ENCODE measurements at places on chromosomes 16 and 17.

DNA sequence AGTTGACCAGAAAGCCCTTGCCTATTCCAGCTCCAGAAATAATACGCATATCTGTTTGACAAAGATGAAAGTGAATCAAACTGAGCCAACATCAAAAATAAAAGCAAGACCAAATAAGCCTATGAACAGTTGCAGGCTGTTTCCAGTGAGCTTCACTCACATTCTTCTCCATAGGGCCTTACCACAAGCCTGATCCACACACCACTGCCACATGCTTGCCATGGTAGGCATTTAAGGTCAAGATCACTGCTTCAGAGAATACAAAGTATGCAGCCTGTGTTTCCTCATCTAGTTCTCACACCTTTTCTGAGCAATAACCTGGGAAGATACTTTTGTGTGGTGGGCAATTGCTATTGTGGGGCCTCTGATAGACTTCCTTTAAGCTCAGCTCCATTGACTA, 1060.2 kb downstream of the CDH11 start:
- no peak for DNase-seq

GRCh38 chr17:78883089-78883532, 19.9 kb downstream of the CEP295NL start:
- DNase-seq = peak; percentile 84

GRCh38 chr16:26139091-26139490, 447.3 kb downstream of the HS3ST4 start:
- no peak for DNase-seq

DNA sequence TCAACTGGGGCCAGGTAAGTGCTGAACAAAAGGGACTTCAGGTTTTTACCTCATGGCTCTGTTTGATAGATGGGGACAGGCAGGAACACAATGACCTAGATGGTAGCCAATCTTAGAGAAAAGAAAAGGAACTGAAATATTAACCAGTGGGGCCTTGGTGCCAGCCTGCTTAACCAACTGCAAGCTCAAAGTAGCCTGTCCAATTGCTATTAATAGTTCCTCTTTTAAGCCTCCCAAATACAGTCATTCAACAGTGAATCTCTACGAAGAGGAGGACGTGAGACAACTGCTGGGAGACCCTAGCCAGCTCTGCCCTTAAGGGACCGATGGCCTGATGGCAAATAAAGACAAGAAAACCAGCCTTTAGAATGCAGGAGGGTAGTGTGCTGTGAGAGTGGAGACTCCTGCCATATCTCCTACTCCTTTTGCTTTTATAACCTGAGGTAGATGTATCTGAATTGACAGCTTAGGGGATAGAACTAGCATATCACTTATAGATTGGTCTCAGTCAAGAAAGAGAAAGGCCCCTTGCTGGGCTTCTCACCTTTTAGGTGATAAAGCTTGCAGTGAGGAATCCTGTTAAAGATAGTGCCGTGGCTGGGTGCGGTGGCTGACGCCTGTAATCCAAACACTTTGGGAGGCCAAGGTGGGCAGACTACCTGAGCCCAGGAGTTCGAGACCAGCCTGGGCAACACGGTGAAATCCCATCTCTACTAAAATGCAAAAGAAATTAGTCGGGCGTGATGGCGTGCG, 28.3 kb downstream of the ARSG start:
- no peak for DNase-seq

Data from left hindlimb (tissue), 1 donor.